ENCODE measurements at places on chromosomes 13 and 19.
A peak's percentile ranks its signal among the peaks of the same experiment; 100 is the strongest.

DNA sequence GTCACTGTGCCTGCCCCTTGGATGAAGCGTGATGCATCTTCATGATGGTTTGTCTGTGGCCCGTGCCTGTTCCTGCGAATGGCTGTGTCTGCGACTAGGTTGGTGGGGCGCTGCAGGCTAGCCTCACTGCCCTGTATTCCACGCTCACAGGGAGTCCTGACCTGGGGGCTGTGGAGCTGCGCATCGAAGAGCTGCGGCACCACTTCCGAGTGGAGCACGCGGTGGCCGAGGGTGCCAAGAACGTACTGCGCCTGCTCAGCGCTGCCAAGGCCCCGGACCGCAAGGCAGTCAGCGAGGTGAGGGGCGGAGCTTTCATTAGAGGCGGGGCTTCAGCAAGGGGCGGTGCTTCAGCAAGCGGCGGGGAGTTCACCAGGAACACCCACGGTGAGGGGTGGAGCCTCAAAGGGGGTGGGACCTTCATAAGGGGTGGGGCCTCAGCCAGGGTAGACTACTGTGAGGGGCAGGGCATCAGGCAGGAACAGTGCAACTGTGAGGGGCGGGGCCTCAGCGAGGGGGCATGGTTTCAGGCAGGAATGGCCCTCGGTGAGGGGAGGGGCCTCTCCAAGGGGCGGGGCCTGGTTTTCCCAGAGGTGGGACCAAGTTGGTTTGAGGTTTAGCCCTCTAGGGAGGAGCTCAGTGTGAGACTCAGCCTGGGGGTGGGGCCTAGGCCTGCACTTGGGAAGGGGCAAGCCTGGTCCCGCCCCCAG, 17.2 kb downstream of the PKN1 start:
- peak; percentile 31 for DNase-seq

GRCh38 chr19:35055715-35056179, 14.2 kb downstream of the HPN start:
- DNase-seq, result no peak

- DNase-seq, result no peak
These were observed 3.9 kb upstream of the NCR1 start for GRCh38 chr19:54902061-54902460.

- DNase-seq, result no peak
These were observed 564 bp downstream of the SIGLECL1 start for GRCh38 chr19:51251468-51251820.

DNA sequence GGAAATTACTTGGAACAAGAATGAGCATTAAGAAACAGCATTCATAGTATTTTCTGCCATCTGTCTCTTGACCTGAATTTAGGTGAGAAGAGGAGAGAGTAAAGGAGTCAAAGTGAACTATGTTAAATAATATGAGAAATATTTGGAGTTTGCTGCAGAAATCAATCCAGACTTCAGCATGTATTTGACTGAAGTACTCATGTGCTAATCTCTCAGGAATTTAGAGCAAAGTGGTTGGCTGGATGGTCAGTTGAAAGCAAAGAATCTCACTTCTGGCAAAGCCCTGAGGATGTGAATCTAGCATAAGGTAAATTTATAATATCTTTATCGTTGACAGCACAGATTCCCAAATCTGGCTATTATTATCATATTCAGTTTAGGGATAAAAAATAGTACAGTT, 394.3 kb downstream of the PCDH17 start:
- DNase-seq, result no peak

DNA sequence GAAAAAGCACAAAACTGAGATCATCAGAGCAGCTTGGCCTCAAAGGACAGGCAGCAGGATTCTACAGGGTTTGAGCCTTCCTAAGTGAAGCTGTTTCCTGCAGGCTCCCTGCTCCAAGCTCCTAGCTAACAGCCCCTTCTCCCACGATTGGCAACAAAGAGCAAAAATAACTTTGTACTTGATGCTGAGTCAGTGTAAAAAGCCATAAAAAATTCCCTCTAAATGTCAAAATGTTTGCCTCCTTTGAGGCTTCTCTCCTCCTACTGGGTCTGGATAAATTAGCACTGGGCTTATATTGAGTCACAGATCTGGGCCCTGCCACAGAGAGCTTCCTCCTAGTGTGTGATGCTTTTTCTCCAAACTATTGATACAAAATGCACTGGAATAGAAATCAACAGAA, 153.3 kb downstream of the TNFRSF19 start:
- DNase-seq, result no peak

GRCh38 chr19:47418692-47419029, 666 bp downstream of the MEIS3 start:
- DNase-seq, result no peak

GRCh38 chr13:99339736-99340397, 32.7 kb upstream of the GPR183 start:
- DNase-seq, result peak; percentile 54

DNA sequence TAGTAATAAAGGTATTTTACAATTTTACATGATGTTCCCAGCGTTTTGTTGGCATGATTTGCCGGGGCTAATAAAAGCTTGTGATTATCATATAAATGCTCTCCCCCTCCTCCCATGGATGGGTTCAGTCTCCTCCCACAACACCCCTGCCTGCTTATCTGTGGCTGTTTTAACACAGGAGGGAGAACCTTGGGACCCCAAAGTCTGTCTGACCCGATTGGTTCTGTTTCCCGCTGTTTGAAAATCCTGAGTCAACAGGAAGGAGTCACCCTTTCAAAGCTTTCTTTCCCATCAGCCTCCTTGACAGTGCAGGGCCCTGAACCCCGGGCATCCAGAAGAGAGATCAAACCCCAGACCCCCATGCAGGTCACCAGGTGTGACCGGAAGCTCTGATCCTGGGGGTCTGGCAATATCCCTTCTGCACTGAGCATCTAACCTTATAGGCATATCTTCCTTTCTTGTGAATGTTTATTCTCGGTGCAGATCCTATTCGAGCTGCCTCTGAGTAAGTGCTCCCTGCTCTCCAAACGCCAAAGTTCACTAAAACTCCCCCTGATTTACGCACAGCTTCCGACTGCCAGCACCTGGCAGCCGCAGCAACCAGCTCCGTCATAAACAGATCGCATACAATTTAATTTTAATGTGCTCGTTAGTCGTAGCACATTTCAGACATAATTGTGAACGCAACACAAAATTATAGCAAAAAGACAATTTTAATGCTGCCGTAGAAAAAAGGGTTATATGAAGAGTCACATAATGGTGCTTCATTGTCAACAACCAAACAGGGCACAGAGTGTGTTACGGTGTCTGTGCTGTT, 74.8 kb downstream of the TSHZ3 start:
- no peak for DNase-seq

- no peak for DNase-seq
These were observed 50.6 kb downstream of the DPF1 start for GRCh38 chr19:38173291-38174041.

GRCh38 chr19:29302002-29302928, 89.3 kb upstream of the UQCRFS1 start:
- DNase-seq, result no peak

- no peak for DNase-seq
These were observed 218.0 kb downstream of the RBM26 start for GRCh38 chr13:79187917-79188690.

- DNase-seq, result no peak
These were observed 549.2 kb upstream of the KLF12 start for GRCh38 chr13:74683411-74683810.

DNA sequence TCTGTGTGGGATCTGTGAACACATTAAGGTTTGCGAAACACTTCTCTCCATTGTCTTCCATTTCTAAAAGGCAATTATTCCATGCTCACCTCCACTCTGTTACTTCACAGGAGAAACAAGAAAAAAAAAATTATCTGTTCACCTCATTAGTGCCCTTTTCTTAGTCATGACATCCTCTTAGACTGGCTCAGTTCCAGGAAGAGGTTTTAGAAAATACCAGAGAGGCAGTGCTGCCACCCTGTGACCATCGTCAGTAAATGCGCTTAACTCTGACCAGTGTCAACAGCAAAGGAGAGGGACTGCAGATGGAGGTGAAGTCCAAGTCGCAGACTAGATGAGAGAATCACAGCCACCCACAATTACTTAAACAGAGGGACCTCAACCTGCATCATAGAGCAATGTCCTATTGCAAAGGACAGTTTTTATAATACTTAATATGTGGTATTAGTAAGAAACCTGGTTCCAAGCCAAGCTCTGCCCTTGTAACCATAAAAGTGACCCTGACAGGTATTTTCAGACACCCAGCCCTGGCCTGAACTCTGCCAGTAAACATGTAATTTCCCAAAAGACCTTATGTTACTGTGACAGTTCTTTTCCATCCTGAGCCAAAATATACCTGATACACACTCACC, 19.4 kb downstream of the CEACAM21 start:
- DNase-seq, result peak; percentile 47

GRCh38 chr13:71254384-71254783, 612.6 kb downstream of the DACH1 start:
- DNase-seq, result no peak

DNA sequence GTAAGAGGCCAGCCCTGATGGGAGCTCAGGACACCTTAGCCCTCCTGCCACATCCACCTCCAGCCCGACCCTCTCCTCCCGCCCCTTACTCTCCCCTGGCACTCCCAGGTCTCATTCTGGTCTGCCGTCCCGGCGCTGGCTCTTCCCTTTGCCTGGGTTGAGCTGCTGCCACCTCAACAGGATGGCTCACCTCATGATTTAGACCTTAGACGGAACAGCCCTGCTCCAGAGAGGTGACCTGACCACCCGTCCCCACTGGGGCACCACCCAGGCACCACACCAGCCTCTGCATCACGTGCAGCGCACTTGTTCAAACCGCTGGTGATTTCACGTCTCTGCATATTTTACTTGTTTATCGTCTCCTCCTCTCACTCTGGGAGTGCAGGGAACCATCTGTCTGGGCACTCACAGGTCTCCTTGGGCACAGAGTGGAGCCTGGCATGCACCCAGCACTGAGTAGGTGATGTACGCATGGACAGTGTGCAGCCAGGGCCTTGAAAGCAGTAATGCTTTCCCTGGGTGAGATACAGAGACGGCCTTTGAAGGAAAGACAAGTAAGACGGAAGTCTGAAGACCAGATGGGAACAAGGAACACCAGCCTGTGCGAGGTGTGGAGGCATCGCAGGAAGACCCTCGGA, 183.1 kb downstream of the KATNAL1 start:
- DNase-seq, result no peak

GRCh38 chr19:11414544-11414943, 4.6 kb downstream of the RGL3 start:
- no peak for DNase-seq

DNA sequence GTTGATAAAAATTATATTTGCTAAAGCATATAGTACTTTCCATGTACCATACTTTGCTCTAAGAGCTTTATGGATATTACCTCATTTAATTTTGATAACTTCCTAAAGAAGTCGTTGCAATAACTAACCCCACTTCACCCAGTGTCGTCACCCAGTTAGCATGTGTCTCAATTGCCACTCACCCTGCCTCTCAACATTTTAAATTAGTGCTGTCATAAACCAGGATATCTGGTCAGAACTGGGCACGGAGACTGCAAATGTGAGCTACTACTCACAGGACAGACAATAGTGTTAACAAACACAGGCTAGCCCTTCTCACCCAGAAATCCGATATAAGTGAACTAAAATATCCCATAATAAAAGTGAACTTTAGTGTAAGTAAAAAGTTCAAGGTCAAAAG, 430.6 kb downstream of the KLF12 start:
- no peak for DNase-seq

GRCh38 chr13:104823709-104824108, 1711.8 kb downstream of the EFNB2 start:
- no peak for DNase-seq

- DNase-seq, result peak; percentile 38
These were observed 12.0 kb downstream of the WDR88 start for GRCh38 chr19:33143897-33144405.

GRCh38 chr13:113343692-113343968, 20.3 kb downstream of the GRTP1 start:
- no peak for DNase-seq

DNA sequence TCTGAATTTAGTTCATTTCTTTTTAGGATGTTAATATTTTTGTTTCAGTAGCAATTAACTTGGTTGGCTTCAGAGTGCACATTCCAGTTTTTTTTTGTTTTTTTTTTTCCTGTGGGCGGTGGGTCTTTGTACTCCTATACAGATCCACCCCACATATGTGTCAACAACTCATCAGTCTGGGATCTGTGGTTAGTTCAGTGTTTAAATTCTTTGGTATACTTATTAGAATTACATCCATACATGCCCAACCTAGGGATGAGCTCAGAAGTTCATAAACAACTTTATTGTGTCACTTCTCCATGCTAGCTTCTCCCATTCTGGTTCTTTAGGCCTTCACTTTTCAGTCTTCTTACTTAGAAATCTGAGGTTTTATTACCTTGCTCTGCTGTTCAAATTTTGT, 50.9 kb downstream of the PCCA start:
- DNase-seq, result no peak

- no peak for DNase-seq
These were observed 413 bp downstream of the N4BP2L2 start for GRCh38 chr13:32538143-32538620.

- no peak for DNase-seq
These were observed 14.3 kb upstream of the FKRP start for GRCh38 chr19:46731584-46731983.

DNA sequence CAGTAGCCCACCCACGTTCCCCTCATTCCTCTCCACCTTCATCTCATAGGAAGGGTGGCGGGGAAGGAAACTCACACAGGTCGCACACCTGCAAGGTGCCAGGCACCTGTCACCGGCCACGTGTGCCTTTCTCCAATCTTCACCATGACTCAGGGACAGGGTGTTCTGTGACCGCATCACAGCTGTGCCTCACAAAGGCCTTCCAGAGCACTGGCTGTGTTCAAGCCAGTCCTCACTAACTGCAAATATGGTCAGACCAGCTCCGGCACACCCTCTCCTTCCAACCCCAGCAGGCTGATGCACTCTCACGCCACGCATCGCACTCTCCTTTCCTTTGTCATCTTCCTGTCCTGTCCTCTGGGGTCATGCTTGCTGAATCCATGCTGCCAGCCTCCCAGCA, 415.9 kb downstream of the IRS2 start:
- no peak for DNase-seq

DNA sequence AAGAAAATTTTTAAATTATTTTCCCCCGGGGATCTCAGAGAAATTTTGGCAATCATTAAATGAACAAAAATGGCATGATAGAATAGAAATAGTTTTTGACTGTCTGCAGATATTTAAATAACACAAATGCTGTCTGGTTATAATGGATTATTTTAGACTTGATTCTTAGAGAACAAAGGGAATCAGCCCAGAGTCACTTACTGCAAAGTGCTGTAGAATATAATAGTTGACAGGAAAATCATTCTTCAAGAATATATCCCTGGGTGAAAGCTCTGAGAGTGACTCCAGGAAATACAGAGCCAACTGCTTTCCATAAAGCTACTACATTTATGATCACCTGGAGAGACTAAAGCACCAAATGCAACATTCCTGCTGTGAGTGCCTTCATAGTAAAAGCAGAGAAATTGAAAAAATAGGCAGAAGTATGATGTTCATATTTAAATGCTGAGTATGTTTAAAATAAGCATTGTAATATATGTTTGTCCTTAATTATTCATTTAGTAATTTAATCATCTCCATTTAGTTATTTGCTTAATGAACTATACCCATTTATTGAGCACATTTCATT, 1765.8 kb downstream of the SLITRK1 start:
- no peak for DNase-seq

- no peak for DNase-seq
These were observed 211.5 kb downstream of the LMO7 start for GRCh38 chr13:75847588-75847987.

Measured in T-helper 9 cell (primary cell).